Effector memory CD8-positive, alpha-beta T cell (primary cell): ENCODE measurements at places on chromosomes 4 and X.

DNA sequence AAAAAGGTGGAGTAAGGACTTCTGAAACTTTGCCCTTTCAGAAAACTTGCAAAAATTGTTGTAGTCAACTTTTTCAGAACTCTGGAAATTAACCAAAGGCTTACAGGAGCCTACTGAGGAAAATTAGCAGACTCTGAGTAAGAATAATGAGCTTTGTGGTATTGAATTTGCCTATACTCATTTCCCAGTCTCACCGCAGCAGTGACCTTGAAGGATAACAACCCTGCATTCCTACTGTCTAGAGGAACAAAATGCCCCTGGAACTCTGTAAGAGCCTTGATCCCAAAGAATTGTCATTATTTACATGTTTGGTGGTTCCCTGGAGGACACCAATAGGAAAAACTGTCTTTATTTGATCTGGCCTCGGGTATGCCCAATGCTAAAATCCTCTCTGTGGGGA is 57.9 kb downstream of the MND1 start:
- DNase-seq: no peak

GRCh38 chr4:168849997-168850396 is 160.1 kb downstream of the CBR4 start:
- no peak for DNase-seq

DNA sequence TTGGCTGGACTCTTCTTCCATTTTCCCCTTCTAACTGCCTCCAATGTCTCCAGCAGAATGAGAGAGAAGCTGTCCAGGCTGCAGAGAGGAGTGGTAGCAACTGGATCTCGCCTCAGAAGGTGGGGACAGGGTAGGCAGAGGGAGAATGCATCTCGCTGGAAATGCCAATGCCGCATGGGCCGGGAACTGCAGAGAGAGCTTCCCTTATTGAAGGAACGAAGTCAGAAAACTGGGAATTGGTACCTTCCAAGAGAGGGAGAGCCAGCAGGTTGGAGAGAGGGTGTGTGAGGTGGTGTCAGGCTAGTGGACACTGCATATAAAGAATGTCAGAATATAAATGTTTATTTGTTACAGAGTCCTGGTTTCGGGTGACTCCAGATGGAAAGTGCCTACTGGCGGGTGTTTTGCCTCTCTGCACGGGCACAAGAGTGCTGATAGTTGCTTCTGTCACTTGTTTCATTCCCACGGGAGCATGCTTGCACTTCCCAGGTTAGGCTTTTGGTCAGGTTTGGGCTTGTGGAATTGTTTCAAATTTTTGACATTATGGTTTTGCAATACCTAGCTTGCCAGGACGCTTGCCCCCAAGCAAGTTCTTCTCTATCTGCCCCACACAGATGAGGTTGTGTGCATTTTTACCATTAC is 156.8 kb upstream of the STS start:
- DNase-seq: no peak

GRCh38 chrX:71489540-71489939 is 43.4 kb upstream of the OGT start:
- DNase-seq: no peak

- no peak for DNase-seq
Observed at GRCh38 chr4:2061186-2062131, 2.3 kb downstream of the NAT8L start.

DNA sequence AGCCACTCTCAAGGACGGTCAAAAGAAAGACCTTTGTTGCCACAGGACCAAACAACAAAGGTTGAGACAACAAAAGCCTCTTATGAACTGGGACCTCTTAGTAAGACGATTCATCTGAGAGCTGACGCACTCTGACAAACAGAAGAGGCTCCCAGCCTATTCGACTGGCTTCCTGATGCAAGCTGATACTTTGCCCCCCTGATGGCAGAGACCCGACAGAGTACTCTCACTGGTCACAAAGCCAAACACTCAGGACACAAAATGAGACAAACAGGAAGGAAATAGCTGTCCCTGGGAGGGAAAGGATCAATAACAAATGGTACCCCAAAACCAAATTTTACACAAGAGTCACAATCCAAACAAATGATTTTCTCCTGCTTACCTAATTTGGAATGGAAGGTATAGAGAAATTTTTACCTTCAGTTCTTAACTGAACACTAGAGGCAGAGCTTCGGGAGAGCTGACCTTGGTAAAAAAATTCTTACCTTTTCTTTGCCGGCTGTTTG is 75.2 kb upstream of the PLAC8 start:
- no peak for DNase-seq

DNA sequence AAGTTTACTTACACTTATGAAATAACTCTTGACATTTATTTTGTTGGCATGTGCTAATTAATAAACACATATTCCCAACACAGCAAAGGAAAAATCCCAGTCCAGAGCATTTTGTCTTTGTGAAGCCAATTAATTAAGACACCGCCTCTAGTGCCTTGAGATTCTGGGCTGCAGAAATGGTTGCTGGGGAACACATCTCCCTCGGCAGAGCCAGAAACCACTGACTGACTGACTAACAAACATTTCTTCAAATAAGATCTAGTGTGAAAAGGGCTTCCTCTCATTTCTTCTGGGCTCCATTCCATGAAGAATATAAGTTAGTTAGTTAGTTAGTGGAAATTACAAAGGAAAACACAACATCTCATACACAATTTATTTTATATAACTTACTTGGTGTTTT is 28.4 kb upstream of the NAP1L5 start:
- DNase-seq: no peak

- DNase-seq: no peak
Observed at GRCh38 chr4:125013891-125014290, 300.9 kb upstream of the FAT4 start.

- DNase-seq: no peak
Observed at GRCh38 chr4:47490550-47490949, 5.5 kb downstream of the ATP10D start.

- DNase-seq: no peak
Observed at GRCh38 chr4:117077760-117078159, 7.6 kb downstream of the TRAM1L1 start.

GRCh38 chr4:36226430-36227227 is 17.7 kb downstream of the ARAP2 start:
- DNase-seq: no peak

DNA sequence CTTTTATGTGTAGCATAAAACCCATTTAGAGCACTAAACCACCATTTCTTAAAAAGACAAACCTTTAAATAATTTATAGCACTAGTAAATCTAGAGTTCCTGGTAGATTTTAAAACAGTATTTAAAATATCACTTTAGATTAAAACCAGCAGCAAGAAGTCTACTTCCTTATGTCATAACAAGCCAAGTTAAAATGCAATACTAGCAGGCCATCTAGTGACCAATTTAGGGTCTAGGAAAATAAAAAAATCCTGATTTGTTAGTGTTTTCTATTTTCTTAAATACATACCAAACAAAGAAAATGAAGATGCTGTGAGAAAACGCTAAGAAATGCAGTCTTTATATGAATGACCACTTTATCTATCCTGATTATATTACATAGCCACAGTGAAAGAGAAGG is 53.9 kb downstream of the PAPSS1 start:
- DNase-seq: no peak

- no peak for DNase-seq
Observed at GRCh38 chrX:10992110-10992509, 119.0 kb upstream of the HCCS start.

- DNase-seq: no peak
Observed at GRCh38 chr4:128176643-128177042, 111.0 kb downstream of the PGRMC2 start.

DNA sequence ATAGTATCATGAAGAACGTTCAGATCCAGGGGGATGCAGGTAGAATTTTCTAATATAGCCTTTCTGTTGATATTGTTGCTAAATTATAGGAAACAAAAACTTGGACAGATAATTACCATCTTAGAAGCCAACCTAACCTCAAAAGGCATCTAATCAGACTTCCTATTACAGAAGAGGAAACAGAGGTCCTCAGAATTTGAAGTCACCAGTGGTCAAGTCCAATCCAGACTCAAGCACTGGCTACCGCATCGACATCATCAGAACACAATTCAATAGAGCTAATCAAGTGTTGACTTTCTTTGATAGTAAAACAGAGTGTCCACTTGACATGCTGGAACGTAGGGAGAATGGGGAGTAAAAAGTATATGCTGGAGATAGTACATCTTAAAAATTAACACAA is 10.3 kb upstream of the ATP10D start:
- DNase-seq: no peak

GRCh38 chr4:19961091-19961490 is 290.6 kb upstream of the SLIT2 start:
- DNase-seq: no peak

GRCh38 chr4:111988514-111988913 is 156.7 kb upstream of the FAM241A start:
- DNase-seq: no peak

- no peak for DNase-seq
Observed at GRCh38 chr4:24794916-24795665, at the start of gene SOD3. SOD3 (plus strand) TSS chr4:24795573; CDS start chr4:24799522, 3,949 bp downstream.

GRCh38 chr4:106659371-106659770 is 290.8 kb upstream of the GIMD1 start:
- no peak for DNase-seq

- no peak for DNase-seq
Observed at GRCh38 chr4:18795794-18796193, 774.2 kb upstream of the LCORL start.

DNA sequence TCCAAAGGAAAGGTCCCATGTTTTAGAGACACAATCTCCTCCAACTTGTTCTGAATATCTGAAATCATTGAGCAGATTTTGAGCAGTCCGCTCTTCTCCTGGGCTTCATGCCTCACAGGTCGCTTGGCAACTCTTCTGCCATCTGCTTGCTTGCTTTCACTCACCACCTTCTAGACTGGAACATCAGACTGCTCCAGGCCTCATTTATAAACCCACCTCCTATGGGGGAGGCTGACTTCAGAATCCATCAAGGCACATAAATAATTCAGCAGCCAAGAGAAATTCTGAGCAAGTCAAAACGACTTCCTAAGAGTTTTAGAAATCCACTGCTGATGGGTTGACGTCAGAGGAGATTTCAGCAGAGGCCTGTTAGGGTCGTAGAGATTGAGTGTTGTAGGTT is 64.1 kb downstream of the FAM184B start:
- DNase-seq: no peak

- no peak for DNase-seq
Observed at GRCh38 chr4:25857403-25857802, 5.4 kb downstream of the SEL1L3 start.

DNA sequence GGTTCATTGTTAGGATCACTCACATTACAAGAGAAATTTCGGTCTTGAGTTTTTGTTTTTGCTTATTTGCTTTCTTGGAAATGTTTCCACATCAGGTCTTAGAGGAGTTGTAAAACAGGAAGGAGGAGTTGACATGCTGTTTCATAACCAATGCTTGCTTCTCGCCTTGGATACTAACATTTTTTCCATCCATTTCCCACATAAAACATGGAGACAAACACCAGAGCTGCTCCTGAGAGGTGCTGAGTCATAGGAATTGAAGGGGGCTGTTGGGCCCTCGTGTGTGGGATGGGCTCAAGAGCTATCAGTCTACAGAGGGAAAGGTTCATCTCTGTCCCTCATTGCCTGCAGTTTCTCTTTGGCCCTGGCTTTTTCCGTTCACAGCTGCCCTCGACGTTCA is 29.9 kb downstream of the TBL1X start:
- no peak for DNase-seq

DNA sequence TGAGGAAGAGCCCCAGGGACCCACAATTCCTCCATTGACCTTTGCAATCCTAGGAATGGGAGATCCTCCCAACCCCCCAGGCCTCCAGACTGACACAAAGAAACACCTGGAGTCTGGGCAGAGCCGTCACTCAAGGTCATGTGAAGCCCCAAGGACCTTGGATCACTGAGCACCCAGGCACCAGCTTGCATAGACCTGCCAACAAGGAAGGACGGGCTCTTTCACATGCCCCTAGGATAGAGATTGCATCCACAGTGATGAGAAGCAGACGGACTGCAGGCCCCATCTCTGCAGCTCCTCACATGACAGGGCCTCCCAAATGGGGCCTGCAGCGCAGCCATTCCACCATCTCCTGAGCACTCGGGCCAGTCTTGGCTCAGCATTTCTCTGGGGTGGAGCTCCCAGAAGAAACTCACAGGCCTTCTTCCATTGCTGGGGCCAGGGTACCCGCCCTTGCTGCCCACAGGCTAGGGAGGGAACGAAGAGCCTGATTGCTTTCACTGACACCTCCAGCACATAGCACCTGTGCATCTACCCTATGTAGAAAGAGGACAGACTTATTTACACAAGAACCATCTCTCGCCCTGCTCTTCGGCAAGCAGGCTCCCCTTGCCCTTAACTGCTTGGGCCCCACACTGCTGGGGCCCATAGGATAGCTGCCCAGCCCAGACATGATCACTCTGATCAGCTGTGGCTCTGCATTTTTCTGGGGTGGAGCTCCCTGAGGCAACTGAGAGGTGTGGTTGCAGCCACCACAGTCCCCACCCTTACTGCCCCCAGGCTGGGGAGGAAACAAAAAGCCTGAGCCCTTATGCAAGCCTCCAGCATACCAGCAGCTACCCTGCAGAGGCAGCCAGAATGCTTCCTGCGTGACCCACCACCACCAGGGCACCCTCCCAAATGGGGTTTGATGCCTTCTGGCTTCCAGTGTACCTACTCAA is 185.7 kb upstream of the ZCCHC13 start:
- DNase-seq: no peak

- no peak for DNase-seq
Observed at GRCh38 chr4:153198719-153199118, 5.5 kb upstream of the TRIM2 start.

- DNase-seq: no peak
Observed at GRCh38 chr4:108622828-108623227, 2.5 kb downstream of the RPL34 start.

- no peak for DNase-seq
Observed at GRCh38 chr4:17512973-17513665, 1.2 kb upstream of the QDPR start.

DNA sequence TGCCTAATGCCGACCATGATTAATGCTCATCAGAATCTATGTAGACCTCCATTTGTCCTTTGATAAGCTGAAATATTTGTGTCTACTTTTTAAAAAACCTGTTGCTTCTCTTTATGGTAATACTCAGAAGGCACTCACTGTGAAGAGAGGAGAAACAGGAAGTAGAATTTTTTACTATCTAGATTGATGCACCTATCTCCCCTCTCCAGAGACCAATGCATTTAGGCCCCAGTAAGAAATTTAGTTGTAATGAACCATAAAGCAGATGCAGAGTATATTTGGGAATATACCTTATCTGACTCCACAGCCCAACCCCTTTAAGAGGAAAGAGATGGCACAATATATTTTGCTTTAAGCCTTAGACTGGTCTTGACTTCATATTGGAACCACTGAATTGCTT is 11.1 kb downstream of the TBL1X start:
- DNase-seq: no peak

- no peak for DNase-seq
Observed at GRCh38 chr4:113012786-113013185, 36.7 kb upstream of the ANK2 start.

DNA sequence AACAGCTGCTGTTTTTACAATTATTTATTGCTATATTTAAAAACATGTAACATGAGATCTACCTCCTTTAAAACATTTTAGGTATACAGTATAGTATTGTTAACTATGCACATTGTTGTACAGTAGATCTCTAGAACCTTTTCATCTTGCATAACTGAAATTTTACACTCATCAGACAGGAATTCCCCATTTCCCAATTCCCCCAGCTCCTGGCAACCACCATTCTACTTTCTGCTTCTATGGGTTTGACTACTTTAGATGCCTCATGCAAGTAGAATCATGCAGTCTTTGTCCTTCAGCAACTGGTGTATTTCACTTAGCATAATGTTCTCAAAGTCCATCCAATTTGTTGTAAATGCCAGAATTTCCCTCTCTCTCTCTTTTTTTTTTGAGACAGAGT is 9.7 kb upstream of the LSM6 start:
- DNase-seq: no peak
